ENCODE measurements at places on chromosomes 5 and 9.

- DNase-seq, result no peak
These were observed 192.8 kb downstream of the FER start for GRCh38 chr5:108940506-108940905.

GRCh38 chr5:134227259-134227658 lies 1.4 kb upstream of the PPP2CA start:
- DNase-seq, result no peak

- no peak for DNase-seq
These were observed 285.3 kb downstream of the NR3C1 start for GRCh38 chr5:143118222-143118621.

GRCh38 chr5:153749960-153750359 lies 259.5 kb downstream of the GRIA1 start:
- no peak for DNase-seq

DNA sequence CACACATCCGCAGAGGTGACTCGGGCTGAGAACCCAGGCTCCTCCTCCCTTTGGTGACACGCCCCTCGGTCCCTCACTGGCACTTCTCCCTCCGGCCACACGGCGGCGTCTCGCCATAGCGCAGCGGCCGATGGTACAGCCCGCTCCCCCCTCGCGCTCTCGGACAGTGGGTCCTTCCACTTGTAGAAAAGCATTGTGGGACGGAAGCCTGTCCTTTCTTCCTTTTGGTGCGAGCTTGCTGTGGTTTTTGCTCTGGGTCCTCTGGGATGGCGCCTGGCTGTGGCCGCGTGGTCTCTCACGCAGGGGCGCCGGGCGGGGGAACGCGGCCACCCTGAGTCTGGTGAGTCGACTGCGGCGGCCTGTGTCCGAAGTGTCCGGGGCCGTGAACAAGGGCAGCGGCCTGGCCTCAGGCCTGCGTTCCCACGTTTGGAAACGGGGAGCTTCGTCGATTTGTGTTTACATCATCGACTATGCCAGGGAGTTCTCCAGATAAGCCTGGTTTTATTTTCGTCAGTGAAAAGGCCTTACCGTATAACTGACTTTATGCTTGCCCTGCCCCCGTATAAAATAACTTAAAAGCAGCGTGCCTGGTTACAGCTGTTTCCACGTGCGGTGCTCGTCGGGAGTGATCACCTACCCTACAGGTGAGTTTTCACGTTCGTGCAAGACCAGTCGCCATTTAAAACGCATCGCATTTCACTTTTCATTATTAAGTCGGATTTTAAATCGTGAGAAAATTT lies 258.3 kb downstream of the EPB41L4A start:
- peak; percentile 92 for DNase-seq

DNA sequence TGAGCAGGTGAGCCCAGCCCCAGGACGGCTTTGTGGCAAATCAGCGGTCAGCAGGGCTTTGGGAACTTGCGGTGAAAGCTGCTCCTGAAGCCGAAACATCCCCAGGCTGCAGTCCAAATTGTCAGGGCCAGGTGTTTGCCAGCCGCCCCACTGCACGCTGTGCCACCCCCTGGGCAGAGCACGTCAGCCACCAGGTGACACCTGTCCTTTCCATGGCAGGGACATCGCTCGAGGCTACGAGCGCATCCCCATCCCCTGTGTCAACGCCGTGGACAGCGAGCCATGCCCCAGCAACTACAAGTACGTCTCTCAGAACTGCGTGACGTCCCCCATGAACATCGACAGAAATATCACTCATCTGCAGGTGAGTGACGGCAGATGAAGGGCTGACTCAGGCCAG lies 64.4 kb upstream of the CACNA1B start:
- DNase-seq, result no peak

GRCh38 chr5:11903614-11904264 lies 507 bp downstream of the CTNND2 start:
- peak; percentile 83 for DNase-seq

DNA sequence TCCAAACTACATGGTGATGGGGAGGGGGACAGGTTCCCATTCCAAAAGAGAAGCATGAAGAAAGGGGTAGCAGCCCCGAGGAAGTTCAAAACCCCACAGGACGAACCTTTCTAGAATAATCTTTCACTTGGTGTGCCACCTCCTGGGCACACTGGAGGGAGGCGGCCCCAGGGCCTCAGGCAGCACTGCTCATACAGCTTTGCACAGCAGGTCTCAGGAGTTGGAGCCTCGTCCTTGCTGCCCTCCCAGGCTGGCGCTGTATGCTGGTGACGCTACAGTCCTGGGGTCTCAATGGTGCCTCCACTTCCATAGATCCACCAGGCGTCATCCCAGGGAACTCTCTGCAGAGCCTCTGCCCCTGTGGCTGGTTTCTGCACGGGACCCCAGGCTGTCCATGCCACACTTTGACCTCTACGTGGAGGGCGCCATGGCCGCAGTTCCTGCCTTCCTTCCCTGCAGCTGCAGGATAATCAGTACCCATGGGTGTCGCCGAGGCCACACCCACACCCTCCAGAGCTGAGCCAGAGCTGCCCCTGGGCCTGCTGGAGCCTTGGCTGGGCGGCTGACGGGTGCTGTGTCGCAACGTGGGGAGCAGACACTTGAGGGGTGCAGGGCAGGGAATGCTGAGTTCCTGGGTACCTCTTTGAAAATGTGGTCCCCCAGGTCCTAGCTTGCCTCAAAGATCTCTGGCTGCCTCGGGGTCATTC lies 95.3 kb downstream of the COL5A1 start:
- DNase-seq, result no peak

- no peak for DNase-seq
These were observed 195.3 kb downstream of the CACNA1B start for GRCh38 chr9:138072897-138073296.

- DNase-seq, result no peak
These were observed 126.4 kb downstream of the DOCK2 start for GRCh38 chr5:169763376-169764017.

DNA sequence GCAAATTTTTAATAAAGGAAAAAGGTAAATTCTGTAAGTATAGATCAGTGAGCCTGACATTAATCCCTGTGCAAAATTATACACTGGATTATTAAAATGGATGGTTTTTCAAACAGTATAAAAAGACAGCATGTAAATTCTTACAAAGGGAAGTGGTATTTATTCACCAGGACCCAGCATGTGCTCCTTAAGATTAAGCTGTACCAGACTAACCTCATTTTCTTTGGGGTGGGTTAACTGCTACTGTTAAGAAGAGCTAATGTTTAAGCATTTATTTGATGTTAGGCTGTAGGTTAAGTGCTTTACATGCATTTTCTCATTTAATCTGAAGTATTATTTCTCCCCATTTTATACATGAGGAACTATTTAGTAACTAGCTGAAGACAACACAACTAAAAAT lies 60.3 kb upstream of the RFX3 start:
- no peak for DNase-seq

GRCh38 chr9:27672718-27673117 lies 99.4 kb upstream of the C9orf72 start:
- no peak for DNase-seq

DNA sequence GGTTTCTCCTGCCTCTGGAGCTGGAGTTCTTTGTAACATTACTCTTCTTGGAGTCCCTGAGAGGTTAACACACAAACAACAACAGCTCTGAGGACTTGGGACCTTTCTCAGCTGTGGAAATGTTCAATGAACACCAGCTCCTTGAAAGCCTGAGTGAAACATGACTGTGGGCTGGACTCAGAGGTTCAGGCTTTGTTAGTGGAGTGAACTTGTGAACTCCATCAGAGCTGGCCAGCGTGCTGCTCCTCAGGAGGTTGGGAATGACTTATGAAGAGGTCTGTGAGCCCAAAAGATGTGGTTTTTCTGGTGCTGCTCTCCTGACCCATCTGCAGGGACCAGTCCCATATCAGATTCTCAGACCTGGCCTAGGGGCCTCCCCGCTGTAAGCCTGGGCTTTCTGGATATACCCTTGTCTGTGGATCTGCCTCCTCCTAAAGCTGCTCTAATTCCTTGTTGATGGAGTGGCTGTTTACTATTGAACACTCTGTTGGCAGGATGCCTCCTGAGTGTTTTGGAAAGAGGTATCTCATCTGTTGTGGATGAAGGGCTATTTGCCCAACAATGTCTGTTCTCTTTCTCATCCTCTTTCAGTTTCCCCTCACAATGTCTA lies 170.0 kb upstream of the GDNF start:
- no peak for DNase-seq

DNA sequence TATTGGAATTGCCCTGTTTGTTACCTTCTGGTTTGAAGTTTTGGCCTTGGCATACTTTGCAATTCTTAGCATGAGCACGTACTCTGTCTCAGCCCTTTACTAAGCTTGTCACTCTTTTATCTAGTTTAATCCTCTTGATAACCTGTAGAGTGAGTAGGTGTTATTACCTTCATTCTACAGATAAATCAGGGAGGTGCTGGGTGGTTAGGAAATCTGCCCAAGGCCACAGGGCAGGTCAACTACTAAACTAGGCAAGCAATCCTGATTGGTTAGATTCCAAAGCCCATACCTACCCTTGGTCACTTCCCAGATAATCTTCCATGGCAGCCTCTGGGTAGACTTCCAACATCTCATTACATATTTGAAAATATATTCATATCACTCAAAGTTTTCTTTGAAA lies 65.7 kb downstream of the PCSK5 start:
- DNase-seq, result no peak

DNA sequence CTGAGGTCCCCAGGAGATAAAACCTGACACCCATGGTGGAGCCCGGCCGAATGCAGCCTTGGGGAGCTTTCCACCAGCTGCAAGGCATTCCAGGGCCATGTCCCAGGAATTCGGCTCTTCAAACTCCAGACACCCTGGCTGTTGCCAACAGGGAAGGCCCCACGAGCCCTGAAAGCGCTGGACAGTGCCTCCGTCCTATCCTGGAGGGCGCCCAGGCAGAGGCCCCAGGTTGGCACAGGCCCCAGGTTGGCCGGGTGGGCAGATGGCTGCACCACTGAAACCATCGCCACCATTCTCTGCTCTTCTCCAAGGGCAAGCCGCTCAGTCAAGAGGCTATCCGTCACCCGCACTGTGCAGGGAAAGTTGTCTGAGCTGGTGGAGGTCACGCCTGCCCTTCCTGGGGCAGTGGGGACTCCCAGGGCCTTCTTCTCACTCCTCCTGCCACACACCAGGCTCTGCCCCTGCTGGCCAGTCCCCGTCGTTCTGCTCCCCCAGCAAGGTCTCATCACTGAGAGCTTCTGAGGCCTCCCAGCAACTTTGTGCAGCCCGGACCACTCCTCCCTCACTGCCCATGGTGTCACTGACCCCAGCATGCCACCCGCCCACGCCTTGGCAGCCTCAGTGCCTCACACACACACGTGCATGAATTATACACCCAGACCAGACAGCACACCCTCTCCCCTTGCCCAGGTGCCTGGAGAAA lies 21.2 kb downstream of the SLC6A3 start:
- DNase-seq, result no peak

GRCh38 chr5:3534997-3535396 lies 60.6 kb upstream of the IRX1 start:
- DNase-seq, result no peak

DNA sequence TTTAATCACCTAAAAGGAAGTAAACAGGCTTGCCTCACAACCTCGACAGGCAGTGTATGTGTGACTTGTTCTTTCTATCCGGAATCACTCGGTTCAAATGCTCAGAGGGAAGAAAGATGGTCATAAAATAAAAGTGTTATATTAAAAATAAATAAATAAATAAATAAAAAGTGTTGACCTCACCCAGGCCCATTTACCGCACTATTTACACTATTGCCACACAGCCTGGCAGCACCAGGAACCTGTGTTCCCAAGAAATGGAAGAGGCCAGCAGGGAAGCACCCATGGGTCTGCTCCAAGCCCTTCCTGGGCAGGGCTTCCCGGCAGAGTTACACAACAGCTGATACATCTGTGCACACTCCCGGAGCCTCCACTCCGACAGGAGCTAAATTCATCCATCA lies 127.9 kb downstream of the EFNA5 start:
- DNase-seq, result peak; percentile 67

- DNase-seq, result no peak
These were observed 869.2 kb upstream of the DMAC1 start for GRCh38 chr9:8668751-8669150.

DNA sequence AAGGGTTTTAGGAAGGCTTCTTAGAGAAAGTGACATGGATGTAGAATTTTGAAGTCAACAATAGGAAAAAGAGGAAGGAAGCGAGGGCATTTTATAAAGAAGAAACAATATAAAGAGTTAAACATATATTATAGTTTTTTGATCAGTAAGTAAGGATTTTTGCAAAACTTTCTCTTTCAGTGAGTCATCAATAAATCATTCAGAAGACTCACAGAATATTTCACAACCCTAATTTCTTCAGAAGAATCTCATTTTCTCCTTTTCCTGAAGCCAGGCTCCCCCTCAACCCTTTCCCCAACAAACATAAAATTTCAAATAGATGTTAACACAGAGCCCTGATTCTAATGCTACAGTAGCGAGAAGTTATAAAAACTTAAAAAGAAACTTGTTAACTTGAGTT lies 4.3 kb upstream of the COX7C start:
- no peak for DNase-seq

DNA sequence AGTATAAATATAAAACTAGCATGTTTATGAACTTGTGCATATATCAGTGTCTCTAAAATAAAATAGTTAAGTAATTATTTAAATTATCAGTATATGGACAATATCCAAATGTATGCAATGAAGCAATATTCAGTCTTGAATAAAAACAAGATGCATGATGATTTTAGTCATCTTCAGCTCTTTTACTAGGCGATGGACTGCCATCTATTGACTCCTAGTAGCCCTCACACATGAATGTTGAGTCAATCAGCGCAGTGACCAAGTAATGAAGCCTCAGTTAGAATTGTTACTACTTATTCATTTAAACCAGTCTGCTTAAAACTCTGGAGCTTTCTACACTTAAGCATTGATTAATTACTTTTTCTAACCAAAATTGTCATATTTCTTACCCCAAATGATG lies 92.9 kb upstream of the GRHPR start:
- DNase-seq, result no peak

- DNase-seq, result peak; percentile 31
These were observed 156.3 kb downstream of the HMHB1 start for GRCh38 chr5:143968071-143968878.

- DNase-seq, result no peak
These were observed 110.1 kb downstream of the MVB12B start for GRCh38 chr9:126436545-126437267.

GRCh38 chr5:95081982-95082381 lies 202.9 kb downstream of the MCTP1 start:
- no peak for DNase-seq

DNA sequence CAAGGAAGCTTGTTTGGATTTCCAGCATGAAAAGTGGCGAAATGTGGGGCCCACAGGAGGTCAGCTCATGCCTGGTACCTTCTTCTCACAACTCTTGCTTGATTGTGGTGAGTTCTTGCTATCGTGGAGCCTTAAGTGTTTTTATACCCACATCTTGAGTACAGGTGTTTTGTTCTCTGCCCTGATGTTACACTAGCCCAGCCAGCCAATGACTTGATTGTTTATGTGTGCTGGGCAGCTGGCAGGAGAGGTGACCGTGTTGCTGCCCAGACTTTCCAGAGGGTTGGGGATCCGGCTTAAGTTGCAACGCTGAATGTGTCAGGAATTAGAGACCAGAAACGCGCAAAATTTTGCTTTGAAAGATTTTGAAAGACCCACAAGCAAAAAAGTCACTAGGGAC lies 24.0 kb upstream of the TPPP start:
- no peak for DNase-seq

Data from urothelium cell line (cell line).